H1 (cell line): ENCODE measurements at places on chromosomes 3 and 15. TPM values are rescaled to one million over a fixed set of nuclear protein-coding genes. Genes with fewer than 3 reads are reported as not detected.
A peak's percentile ranks its signal among the peaks of the same experiment; 100 is the strongest.

CAMK2N2 gene
- total RNA-seq: 16.9 and 17.7 TPM in 2 replicates

PPIP5K1 gene
- 18.8 and 24.3 TPM in 2 replicates for total RNA-seq

COMMD4 gene
- 131 and 132 TPM in 2 replicates for total RNA-seq

C3orf33 gene
- total RNA-seq: 2.4 and 3.4 TPM in 2 replicates

SLCO3A1 gene
- 15.1 and 15.3 TPM in 2 replicates for total RNA-seq

DNA sequence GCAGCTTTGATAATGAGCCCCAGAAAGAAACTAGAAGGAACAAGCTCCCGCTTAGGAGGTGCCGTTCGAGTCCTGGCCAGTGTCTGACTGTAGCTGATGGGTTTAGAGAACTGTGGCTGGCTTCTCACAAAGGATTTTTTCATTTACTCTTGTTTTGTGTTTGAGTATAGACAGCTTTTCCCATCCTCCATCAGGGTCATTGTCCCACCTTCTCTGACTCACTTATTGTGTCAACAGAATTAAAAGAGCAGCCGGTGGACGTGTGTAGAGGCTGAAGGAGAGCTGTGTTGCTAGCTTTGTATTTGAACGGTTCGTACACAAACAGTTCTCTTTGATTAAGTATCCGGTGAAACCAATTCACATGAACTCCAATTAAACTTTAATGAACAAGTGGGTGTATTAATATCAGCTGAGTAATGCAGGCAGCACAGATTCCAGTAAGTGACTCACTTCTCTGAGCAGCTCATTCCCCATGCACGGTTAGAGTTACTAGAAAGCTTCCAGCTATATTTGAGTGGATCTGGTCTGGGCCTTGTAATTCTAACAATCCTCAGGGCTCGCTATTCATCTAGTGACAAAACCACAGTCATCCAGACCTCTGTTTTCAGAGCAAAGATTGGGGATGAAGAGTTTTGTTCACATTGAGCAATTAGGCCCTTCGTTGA lies 141.0 kb downstream of the LPP start:
- no peak overlapping the region for H3K4me3 ChIP-seq
- H3K27me3 ChIP-seq: no peaks in the 10 kb centered on the region
- no peaks in the 10 kb centered on the region for H3K36me3 ChIP-seq
- DNase-seq: no peak
- no peak overlapping the region for H3K27ac ChIP-seq

WDR49 gene
- total RNA-seq: 1.7 and 3.2 TPM in 2 replicates

- DNase-seq: no peak
- H3K27ac ChIP-seq: no peak overlapping the region
- H3K4me1 ChIP-seq: no peaks in the 10 kb centered on the region
- no peaks in the 10 kb centered on the region for H3K36me3 ChIP-seq
- H3K27me3 ChIP-seq: no peaks in the 10 kb centered on the region
- H3K4me3 ChIP-seq: no peak overlapping the region
These were observed 514.4 kb upstream of the ARRDC4 start for GRCh38 chr15:97446138-97446537.

DNA sequence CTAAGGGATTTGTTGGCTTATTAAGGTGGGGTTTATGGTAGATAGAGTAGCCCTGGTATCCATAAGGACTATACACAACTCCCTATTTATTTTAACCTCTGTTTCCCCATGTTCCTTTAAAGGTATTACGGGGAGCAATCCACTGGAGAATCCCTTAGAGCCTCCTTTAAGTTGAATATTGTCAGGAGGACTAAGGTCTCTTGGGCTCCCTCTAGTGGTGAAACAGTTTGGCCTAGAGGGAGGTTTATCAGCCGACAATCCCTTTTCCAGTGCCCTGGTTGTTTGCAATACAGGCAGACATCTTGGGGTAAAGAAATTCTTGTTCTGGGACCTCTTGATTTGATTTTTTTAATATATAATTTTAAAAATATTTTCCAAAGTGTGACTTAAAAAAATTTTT lies 12.9 kb downstream of the OPA1 start:
- H3K36me3 ChIP-seq: no peaks in the 10 kb centered on the region; the same call in 1 of the 2 replicates
- no peaks in the 10 kb centered on the region for H3K27me3 ChIP-seq
- H3K4me3 ChIP-seq: no peak overlapping the region
- peak; percentile 68 for DNase-seq
- no peak overlapping the region for H3K27ac ChIP-seq

- H3K4me1 ChIP-seq: no peaks in the 10 kb centered on the region
- H3K27ac ChIP-seq: no peak overlapping the region
- H3K36me3 ChIP-seq: no peaks in the 10 kb centered on the region
- H3K27me3 ChIP-seq: no peaks in the 10 kb centered on the region
These were observed 121.8 kb downstream of the GOLIM4 start for GRCh38 chr3:167973901-167974300.

GRCh38 chr15:76360416-76360815 lies 23.8 kb downstream of the ISL2 start:
- H3K4me1 ChIP-seq: no peaks in the 10 kb centered on the region
- H3K27me3 ChIP-seq: no peaks in the 10 kb centered on the region
- H3K36me3 ChIP-seq: no peaks in the 10 kb centered on the region

EPB42 gene
- total RNA-seq: not detected in 2 replicates

- peaks cover 28% of the 10 kb centered on the region for H3K36me3 ChIP-seq
- DNase-seq: no peak
- H3K4me1 ChIP-seq: no peaks in the 10 kb centered on the region; the same call in 1 of the 2 replicates
- no peak overlapping the region for H3K27ac ChIP-seq
These were observed 5.2 kb downstream of the CDV3 start for GRCh38 chr3:133578548-133579191.

CCDC9B gene
- 0.33 and 0.78 TPM in 2 replicates for total RNA-seq

DNA sequence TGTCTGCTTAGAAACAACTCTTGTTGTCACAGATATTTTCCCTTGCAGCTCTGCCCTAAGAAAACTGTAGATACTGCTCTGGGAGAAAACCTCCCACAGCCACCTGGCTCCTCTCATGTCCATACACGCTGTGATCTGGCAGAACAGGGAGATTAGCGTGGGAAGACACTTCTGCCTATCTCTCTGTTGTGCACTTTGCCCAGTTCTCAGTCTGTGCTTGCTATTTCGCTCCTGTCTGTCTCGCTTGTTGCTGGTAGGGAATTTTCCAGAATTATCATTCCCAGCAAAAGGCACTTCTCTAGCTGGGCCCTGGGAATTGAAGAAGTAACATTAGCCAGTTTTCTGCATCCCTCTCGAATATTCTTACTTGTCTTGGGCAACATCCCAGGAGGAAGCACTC lies 8.1 kb upstream of the GATM start:
- H3K36me3 ChIP-seq: no peaks in the 10 kb centered on the region
- DNase-seq: no peak
- no peak overlapping the region for H3K27ac ChIP-seq

HESX1 gene
- total RNA-seq: 9.0 and 12.0 TPM in 2 replicates

AVEN gene
- total RNA-seq: 14.6 and 17.0 TPM in 2 replicates

- no peaks in the 10 kb centered on the region for H3K36me3 ChIP-seq
- no peak overlapping the region for H3K4me3 ChIP-seq
- no peak for DNase-seq
- H3K27me3 ChIP-seq: no peaks in the 10 kb centered on the region
- H3K4me1 ChIP-seq: 0 out of 2 replicates have a peak, but pooled peaks cover under 1% of the 10 kb centered on the region
- no peak overlapping the region for H3K27ac ChIP-seq
These were observed 34.1 kb downstream of the LINGO1 start for GRCh38 chr15:77598644-77599043.

DNA sequence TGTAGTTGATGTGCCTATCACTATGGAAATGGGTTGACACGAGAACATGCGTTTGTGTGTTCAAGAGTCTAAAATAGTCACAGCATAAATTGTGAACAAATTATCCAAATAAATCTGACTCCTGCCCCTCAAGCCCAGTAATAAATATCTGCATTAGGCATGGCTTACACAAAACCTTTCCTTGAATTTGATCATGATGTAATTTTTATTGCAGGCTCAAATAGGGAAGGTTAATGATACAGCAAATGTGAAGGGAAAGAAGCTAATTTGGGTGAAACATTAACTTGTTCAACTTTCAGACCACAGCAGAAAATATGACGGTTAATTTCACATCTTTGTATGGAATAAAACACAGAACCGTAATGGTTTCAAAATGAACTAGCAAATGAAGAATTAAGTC lies 74.6 kb downstream of the WNT5A start:
- H3K36me3 ChIP-seq: no peaks in the 10 kb centered on the region
- no peak overlapping the region for H3K27ac ChIP-seq
- H3K27me3 ChIP-seq: no peaks in the 10 kb centered on the region
- no peak overlapping the region for H3K4me3 ChIP-seq

PLS1 gene
- total RNA-seq: 32.7 and 44.7 TPM in 2 replicates

SAXO2 gene
- 3.1 and 3.8 TPM in 2 replicates for total RNA-seq

SLCO2A1 gene
- total RNA-seq: 1.1 TPM in 2 replicates

- no peaks in the 10 kb centered on the region for H3K36me3 ChIP-seq
- no peak for DNase-seq
- no peaks in the 10 kb centered on the region for H3K27me3 ChIP-seq
- H3K27ac ChIP-seq: no peak overlapping the region
- no peak overlapping the region for H3K4me3 ChIP-seq
- no peaks in the 10 kb centered on the region for H3K4me1 ChIP-seq
These were observed 87.8 kb upstream of the MDFIC2 start for GRCh38 chr3:70400194-70400593.

- no peak overlapping the region for H3K27ac ChIP-seq
- H3K4me3 ChIP-seq: no peak overlapping the region
- no peaks in the 10 kb centered on the region for H3K36me3 ChIP-seq
These were observed 116.1 kb downstream of the IMPG2 start for GRCh38 chr3:101204246-101204645.

ZNF592 gene
- total RNA-seq: 31.2 and 33.0 TPM in 2 replicates

RLBP1 gene
- total RNA-seq: not detected in 2 replicates

JAGN1 gene
- total RNA-seq: 26.8 and 26.9 TPM in 2 replicates

- no peaks in the 10 kb centered on the region for H3K27me3 ChIP-seq
- no peak for DNase-seq
- no peaks in the 10 kb centered on the region for H3K36me3 ChIP-seq
These were observed 25.1 kb downstream of the KBTBD12 start for GRCh38 chr3:127940116-127940515.

DNA sequence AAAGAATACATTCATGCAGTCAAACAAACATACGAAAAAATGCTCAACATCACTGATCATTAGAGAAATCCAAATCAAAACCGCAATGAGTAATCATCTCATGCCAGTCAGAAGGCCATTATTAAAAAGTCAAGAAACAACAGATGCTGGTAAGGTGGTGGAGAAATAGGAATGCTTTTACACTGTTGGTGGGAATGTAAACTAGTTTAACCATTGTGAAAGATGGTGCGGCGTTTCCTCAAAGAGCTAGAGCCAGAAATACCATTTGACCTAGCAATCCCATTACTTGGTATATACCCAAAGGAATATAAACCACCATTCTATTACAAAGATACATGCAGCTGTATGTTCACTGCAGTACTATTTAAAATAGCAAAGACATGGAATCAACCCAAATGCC lies 330.4 kb downstream of the EDEM1 start:
- no peaks in the 10 kb centered on the region for H3K4me1 ChIP-seq
- H3K27ac ChIP-seq: no peak overlapping the region
- no peaks in the 10 kb centered on the region for H3K36me3 ChIP-seq
- H3K4me3 ChIP-seq: no peak overlapping the region

SH2D7 gene
- total RNA-seq: not detected in 2 replicates

DNA sequence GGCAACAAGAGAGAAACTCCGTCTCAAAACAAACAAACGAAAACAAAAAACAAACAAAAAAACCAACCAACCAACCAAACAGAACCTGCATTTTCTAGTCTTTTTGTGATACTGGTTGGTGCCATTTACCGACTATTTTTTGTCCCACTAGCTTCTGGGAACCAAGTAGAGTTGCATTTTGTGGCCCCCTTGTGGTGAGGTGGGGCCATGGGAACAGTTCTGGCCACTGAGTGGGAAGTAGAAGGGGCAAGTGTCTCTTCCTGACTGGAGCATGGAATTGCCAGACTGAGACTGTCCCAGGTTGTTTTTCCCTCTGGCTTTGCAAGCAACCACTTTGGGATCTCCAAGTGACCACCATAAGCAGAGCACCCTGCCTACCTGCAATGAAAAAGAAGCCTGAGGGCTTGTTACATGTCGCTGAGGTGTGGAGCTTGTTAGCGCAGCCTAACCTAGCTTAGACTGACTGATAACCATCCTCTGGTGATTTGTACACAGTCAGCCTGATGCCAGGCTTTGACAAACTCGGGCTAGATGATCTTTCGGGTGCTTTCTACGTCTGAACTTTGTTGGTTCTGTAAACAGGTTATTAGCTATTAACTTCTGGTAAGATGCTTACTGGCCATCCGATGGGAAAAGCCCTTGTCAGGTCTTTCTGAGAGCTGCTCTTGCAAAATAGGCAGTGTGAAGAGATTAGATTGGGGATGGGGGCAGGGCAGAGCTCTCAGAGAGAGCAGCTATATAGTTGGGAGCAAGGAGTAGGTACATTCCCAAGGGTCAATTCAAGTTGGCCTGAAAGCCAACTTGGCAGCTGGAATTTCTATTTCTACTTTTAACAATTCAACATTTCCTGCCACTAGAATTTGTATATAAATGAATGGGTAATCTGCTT lies 172.2 kb downstream of the SSR3 start:
- H3K27ac ChIP-seq: no peak overlapping the region
- H3K4me3 ChIP-seq: no peak overlapping the region

CLRN1 gene
- total RNA-seq: 0.35 and 0.59 TPM in 2 replicates

DNA sequence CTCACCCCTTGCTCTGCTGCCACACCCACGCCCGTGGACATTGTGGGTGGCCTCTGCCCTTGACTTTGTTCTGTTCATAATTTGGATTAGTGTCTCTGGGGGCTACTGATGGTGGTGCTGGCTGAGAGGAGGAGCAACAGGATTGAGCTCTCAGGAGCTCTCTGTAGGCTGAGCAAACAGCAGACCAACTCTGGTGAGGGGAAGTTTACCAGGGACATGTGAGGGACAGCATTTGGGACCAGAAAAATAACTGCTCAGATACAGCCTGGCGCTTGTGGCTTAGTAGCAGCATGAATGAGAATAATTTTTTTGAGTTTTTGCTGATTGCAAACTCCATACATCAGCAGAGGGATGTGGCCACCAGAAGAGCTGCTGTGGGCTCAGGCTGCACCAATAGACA lies 14.8 kb downstream of the PPCDC start:
- no peak for DNase-seq
- H3K27me3 ChIP-seq: no peaks in the 10 kb centered on the region
- no peaks in the 10 kb centered on the region for H3K36me3 ChIP-seq
- no peak overlapping the region for H3K27ac ChIP-seq

DNA sequence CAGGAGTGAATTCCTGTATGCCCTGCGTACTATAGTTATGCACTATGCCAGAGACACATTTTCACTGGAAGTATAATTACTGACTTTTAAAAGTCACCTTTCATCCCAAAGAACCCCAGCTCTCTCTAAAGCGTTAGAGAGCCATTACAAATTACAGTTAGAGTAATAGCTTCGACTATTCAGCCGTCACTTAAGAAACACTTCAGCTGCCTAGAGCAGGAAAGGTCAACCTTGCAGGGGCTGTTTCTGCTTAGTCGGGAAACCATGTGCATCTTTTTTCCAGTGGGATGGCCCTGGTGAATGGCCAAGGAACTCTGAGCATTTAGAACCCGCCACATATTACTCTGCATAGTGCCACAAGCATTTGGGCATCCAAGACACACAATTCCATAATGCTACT lies 235.9 kb downstream of the ARRDC4 start:
- no peaks in the 10 kb centered on the region for H3K27me3 ChIP-seq
- H3K36me3 ChIP-seq: no peaks in the 10 kb centered on the region
- no peak for DNase-seq
- no peak overlapping the region for H3K4me3 ChIP-seq
- no peaks in the 10 kb centered on the region for H3K4me1 ChIP-seq
- H3K27ac ChIP-seq: no peak overlapping the region
